ENCODE measurements at places on chromosomes 2 and 18. TPM values are rescaled to one million over a fixed set of nuclear protein-coding genes. Genes with fewer than 3 reads are reported as not detected.

The ATP6V1B1 gene
- 1.6 TPM for polyA plus RNA-seq

The ASXL3 gene
- 2.7 TPM for polyA plus RNA-seq

DNA sequence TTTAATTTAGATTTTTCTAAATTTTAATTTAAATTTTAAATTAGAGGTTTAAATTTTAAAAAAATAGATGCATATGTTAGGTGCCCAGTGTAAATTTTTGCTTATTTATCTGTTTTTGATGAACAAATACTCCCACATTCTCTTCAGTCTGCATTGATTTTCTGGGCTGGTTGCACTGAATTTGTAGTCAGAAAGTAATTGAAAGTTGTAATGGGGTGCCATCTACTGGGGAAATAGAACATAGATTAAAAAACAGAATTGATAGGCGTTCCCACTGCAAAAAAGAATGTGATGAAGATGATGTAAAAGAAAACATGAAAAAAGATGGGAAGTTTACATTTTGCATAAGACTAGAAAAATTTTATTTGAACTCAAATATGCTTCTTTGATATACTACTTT lies 51.7 kb upstream of the CCDC85A start:
- peak; percentile 6 for DNase-seq

DNA sequence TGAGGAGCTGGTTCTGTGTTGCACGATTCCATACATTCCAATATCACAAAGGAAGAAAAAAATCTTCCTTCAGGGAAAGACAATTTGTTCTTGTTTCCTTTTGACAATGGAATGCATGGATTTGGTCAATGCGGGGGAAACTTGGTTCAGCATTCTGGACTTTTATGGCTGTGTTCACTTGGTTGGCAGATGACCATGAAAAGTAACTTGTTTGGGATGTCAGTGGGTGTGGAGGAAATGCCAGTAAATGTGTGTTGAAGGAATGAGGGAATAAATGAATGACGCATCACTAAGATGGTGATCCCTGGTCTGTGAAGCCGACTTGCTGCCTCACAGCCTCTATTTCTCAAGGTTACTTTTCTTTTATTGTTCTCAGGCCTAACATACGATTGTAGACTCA lies 53.7 kb downstream of the THUMPD2 start:
- no peak for DNase-seq

- DNase-seq = no peak
Observed at GRCh38 chr2:65350651-65351056, 81.7 kb downstream of the SPRED2 start.

Data from large intestine (tissue), 12 donors.